Colonic mucosa (tissue), 4 donors: ENCODE measurements at places on chromosomes 2 and 18.
A peak's percentile ranks its signal among the peaks of the same experiment; 100 is the strongest.

GRCh38 chr2:168035458-168035857 is 211.9 kb downstream of the STK39 start:
- DNase-seq, result no peak

DNA sequence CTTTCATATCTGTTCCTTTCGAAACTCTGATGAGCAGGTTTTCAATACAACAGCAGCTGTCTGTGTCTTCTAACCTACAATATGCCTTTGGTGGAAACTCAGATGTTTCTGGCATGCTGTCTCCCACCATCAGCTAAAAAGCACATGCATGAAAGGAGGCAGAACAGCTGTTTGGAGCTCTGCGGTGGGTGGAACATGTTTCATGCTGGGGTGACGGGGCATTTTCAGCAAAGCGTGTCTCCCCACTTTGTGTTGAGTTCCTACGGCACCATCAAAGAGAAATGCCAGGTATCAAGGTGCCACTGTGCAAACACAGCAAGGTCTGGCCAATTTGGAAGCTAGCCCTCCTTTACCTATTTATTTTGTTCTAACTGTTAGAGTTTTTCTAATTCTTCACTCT is 290.1 kb downstream of the CLIP4 start:
- DNase-seq, result no peak

GRCh38 chr2:22521620-22522019 is 863.4 kb upstream of the KLHL29 start:
- no peak for DNase-seq

DNA sequence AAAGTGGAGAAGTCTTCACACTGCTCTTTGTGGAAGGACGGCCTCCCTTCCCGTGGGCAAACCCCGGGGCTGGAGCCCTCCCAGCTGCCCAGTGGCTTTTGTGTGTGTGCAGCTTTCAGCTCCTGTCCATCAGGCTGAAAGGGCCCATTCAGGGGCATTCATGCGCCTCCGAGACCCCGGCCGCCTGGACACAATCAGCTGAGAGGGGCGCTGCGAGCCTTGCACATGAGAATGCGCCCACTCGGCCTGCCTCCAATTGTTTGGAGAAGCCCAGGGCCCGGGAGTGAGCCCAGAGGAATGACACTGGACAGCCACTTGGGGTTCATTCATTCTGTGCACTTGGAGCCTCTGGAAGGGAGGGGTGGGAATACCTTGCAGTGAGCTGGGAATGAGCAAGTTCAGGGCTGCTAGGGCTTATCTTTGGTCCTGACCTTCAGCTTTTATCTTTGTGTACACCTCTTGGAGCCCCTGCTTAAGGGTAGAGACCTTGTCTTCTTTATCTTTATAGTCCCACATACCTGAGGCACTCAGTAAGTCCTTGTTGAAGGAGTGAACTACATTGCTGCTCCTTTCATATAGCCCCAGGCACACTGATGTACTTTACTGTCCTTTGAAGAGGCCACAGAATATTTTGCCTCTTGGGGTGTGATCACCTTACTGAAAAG is 56.5 kb downstream of the TCF7L1 start:
- no peak for DNase-seq

DNA sequence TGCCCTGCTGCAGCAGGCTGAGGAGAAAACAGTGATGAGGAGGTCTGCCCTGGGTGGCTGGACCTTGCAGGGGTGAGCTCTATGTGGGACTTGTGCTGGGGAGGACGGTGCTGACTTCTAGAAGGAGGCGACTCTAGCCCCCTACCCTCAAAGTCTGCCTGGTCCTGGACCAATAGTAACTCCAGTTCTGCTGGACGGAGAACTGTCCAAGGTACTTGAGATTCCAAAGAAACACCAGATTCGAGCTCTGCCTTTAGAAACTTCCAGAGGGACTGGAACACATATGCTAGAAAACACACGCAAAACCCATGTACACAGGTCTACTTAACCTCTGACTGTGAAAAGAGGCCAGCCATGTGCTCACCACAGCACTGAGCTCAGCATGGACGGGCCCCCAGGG is 260.6 kb downstream of the TWIST2 start:
- no peak for DNase-seq

DNA sequence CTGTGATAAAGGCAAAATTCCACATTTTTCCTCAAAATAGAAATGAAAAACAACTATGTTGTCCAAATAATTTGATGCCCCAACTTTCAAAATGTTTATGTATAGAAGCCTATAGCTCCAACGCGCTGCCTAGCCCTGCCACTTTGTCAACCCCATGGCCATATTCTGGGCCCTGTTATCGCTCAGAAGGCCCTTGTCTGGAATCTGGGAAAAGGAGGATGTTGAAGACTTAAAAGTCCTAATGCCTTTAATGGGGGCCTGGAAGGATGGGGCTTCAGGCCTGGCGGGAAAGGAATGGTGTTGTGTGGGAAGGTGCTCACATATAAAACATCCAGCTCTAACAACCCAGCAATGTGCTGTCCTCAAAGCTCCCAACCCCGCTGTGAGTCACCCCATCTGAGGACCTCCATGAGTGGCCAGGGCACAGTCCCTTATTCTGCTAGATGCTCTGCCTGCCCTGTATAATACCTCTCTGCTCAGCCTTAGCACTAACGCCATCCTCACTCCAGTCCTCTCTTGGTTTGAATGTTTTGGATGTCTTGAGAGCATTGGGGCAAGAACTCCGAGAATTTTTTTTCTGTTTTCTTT is 86.0 kb downstream of the ACSL3 start:
- no peak for DNase-seq

DNA sequence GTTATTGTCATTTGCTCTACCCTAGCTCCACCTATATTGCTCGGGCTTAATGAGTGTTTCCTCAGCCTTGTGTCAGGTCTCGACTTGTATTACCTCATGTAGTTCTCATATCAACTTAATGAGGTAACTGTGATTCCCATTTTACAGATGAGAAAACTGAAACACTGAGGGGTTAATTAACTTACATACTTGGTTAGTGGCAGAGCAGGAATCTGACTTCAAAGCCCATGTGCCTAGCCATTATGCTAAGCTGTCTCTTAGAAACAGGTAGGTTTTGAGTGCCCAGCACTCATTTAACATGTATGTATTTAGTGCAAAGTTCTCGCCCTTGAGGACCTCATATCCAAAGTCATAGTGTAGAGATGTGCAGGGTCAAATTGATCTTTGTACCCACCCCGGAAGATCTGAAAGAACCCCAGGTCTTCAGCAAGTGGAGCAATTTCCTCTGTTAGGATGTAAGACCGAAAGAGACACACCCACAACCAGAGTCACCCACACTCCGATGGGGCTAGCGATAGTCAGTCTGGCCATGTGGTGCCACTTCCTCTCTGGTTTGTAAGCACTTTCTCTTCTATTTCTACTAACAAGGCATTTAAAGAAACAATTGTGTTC is 121.0 kb upstream of the SLC39A10 start:
- DNase-seq, result peak; percentile 33

DNA sequence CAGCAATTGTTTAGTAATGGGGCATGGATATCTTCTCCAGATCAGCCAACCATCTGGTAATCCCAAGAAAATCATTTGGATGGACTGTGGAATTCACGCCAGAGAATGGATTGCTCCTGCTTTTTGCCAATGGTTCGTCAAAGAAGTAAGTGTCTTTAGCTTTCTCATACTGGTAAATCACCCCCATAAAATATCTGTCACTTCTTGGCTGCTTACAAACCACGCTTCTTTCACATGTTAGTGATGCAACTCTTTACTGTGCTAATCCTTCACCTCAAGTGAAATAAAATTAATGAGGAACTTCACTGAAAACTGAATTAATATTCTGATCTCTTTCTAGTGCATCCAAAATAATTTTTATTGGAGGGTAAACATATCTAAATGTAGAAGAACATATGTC is 18.9 kb downstream of the CPO start:
- no peak for DNase-seq

GRCh38 chr2:68837861-68838341 is 33.3 kb downstream of the BMP10 start:
- no peak for DNase-seq

DNA sequence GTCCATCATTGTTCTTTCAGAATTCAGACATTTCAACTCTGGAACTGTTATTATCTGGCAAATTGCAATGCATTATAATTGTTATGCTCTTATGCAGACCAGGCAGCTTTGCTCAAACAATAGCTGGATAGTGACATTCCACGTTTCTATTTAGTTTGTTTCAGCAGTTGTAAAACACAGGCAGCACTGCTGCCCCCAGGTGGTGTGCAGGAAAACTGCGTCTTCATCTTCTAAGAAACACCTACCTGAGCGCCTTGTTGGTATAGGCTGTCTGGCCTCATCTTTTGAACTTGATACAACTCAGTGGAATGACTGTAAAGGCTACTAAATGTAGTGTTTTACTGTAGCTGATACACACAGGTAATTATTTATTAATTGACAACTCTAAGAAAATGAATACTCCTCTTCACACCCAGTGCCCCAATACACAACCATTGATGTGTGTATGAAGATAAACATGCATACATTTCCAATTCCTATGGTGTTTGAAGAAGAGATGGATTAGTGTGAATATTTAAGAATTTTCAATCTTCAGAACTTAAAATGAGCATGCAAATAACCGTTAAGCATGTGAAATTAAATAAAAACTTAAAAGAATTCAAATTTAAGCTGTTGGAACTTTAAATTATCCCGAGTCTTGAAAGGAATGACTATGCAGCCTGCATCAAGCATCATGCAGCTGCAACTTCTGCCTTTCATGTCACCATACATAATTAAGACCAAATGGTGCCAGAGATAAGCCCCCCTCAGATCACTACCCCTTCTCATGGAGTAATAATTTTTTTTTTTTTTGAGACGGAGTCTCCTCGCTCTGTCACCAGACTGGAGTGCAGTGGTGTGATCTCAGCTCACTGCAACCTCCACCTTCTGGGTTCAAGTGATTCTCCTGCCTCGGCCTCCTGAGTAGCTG is 85.6 kb downstream of the CD8B2 start:
- DNase-seq, result peak; percentile 34

- no peak for DNase-seq
These were observed 133.5 kb upstream of the UBE2E3 start for GRCh38 chr2:180846756-180847472.

GRCh38 chr2:47264143-47264542 is 109.0 kb upstream of the STPG4 start:
- no peak for DNase-seq

GRCh38 chr2:160501370-160501769 is 7.8 kb upstream of the RBMS1 start:
- no peak for DNase-seq

DNA sequence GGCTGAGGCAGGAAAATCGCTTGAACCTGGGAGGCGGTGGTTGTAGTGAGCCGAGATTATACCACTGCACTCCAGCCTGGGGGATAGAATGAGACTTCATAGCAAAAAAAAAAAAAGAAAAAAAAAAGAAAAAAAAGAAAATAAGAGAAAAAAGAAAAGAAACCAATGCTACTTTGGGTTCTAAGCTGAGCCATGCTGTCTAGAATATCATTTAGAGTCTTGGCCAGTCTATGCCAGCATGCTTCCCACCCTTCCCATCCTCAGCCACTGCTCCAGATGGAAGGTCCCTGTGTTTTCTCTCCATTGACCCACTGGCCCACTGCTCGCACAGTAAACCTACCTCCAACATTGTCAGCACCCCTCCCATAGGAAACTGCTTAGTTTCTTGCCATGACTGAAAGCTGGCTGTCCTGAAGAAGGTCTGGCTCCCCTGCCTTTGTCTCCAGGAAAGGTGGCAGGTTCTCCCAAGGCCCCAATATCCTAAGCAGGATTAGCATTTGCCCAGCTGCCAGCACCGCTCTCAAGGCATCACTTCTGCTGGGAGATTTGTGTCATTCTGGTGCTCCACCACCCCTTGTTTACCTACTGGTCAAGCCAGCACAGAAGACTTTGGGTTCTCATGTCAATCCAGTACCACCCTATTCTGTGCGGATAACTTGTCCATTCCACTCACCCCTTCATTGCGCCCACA is 47.3 kb upstream of the PAPOLG start:
- no peak for DNase-seq

DNA sequence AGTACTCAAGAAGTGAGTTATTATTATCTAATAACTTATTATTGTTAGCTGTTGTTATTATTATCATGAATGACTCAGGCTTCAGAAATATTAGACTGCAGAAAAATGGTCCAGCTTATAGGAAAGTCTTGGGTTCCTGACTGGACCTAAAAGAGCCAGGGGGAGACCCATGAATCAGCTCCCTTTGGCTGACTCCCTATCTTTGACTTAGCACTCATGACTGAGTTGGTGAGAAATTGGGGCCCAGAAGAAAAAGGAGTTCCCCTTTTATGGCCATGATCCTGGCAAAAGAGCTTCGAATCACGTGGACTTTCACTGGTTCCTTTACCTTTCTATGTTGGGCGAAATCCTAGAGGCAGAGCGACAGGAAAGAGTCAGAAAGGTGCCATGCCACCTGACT is 145.8 kb downstream of the MYO3B start:
- DNase-seq, result no peak

DNA sequence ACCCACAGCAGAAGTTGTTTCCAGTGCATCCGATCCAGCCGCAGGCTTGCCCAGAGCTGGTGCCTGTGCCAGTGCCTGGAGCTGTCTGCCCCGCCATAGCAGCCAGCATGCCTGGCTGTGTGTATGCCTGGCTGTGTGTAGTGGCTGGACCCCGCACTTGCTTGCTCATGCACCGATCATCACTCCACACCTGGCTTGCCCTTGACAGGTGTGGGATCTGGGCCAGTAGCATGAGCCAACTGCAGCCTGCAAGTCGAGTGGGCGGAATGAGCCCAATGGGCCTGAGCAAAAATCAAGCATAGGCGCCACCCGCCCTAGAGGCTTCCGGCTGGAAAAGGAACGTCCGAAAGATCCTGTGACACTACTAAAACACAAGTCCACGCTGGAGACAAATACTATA is 74.5 kb downstream of the EPB41L3 start:
- no peak for DNase-seq

GRCh38 chr18:37408676-37409265 is 156.8 kb downstream of the CELF4 start:
- DNase-seq, result no peak

GRCh38 chr2:232260075-232260474 is 118.5 kb upstream of the ALPP start:
- no peak for DNase-seq

DNA sequence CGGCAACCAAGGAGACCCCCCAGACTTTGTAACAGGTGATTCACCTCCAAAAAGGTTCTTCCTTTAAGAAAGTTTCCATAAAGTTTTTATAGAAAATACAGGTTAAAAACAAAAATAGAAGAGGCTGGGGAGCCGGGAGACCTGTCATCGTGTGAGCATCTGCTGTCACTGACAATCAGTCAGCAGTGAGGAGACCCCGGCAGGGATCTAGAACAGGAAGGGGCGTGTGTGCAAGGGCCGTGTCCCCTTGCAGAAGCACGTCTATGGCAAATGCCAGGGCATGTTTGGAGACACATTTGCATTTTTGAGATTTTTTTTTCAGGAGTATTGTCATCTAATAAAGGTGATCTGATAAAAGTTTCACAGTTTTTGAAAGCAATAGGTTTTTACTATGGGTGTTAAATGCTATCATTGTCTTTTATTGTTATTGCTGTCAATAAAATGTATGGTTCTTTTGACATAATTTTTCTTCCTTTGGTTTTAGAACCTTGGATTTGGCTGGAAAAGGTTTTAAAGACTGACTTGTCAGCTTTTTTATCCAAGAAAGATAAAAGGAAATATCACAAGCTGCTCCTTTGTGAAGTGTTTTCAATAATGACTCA is 52.1 kb downstream of the MTCL1 start:
- no peak for DNase-seq

- peak; percentile 52 for DNase-seq
These were observed 145.5 kb downstream of the CYP26B1 start for GRCh38 chr2:72001937-72002690.

GRCh38 chr2:54081574-54081973 is 33.8 kb upstream of the ACYP2 start:
- no peak for DNase-seq

- peak; percentile 49 for DNase-seq
These were observed 44.9 kb downstream of the TMEM37 start for GRCh38 chr2:119476301-119477112.
